ENCODE measurements at places on chromosomes 3 and 15.

- H3K4me1 ChIP-seq, result no peaks in the 10 kb centered on the region
- no peak overlapping the region for H3K27ac ChIP-seq
- DNase-seq, result no peak
- H3K36me3 ChIP-seq, result peaks cover 7% of the 10 kb centered on the region
- H3K27me3 ChIP-seq, result peaks cover 4% of the 10 kb centered on the region
- no peak overlapping the region for H3K4me3 ChIP-seq
Measured at GRCh38 chr15:59208613-59209249, 2.1 kb downstream of the LDHAL6B start.

GRCh38 chr3:107942951-107943749 is 147.7 kb downstream of the CD47 start:
- DNase-seq, result no peak
- no peaks in the 10 kb centered on the region for H3K36me3 ChIP-seq
- no peak overlapping the region for H3K27ac ChIP-seq
- H3K4me1 ChIP-seq, result peaks cover 20% of the 10 kb centered on the region

- H3K4me3 ChIP-seq, result no peak overlapping the region
- peaks cover 16% of the 10 kb centered on the region for H3K4me1 ChIP-seq
- H3K36me3 ChIP-seq, result no peaks in the 10 kb centered on the region
- H3K27ac ChIP-seq, result no peak overlapping the region
Measured at GRCh38 chr3:61564395-61565059, 3.2 kb downstream of the PTPRG start.

DNA sequence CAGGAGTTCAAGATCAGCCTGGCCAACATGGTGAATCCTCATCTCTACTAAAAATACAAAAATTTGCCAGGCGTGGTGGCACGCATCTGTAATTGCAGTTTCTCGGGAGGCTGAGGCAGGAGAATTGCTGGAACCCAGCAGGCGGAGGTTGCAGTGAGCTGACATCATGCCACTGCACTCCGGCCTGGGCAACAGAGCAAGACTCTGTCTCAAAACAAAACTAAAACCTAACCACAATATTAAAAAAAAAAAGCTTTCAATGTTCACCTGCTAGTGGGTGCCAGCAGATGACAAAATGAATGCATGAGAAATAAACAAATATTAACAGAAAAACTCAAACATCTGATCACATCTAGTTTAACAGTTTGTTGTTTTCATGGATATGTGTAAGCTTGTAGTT is 9.0 kb downstream of the SLC24A1 start:
- peaks cover 14% of the 10 kb centered on the region for H3K4me1 ChIP-seq
- no peak overlapping the region for H3K4me3 ChIP-seq
- no peaks in the 10 kb centered on the region for H3K27me3 ChIP-seq
- no peak overlapping the region for H3K27ac ChIP-seq

GRCh38 chr3:117873249-117873600 is 1161.4 kb downstream of the IGSF11 start:
- H3K4me3 ChIP-seq, result no peak overlapping the region
- H3K36me3 ChIP-seq, result no peaks in the 10 kb centered on the region
- no peak for DNase-seq

GRCh38 chr3:37324131-37324530 is 149.7 kb upstream of the LRRFIP2 start:
- peaks cover 15% of the 10 kb centered on the region for H3K4me1 ChIP-seq
- no peaks in the 10 kb centered on the region for H3K27me3 ChIP-seq
- DNase-seq, result no peak
- H3K36me3 ChIP-seq, result peaks cover 65% of the 10 kb centered on the region
- no peak overlapping the region for H3K4me3 ChIP-seq
- H3K27ac ChIP-seq, result peak overlapping the region; percentile 57

GRCh38 chr3:71944482-71945065 is 159.6 kb upstream of the PROK2 start:
- no peaks in the 10 kb centered on the region for H3K27me3 ChIP-seq
- H3K4me3 ChIP-seq, result no peak overlapping the region
- DNase-seq, result no peak
- peaks cover 2% of the 10 kb centered on the region for H3K4me1 ChIP-seq
- no peaks in the 10 kb centered on the region for H3K36me3 ChIP-seq

- H3K4me3 ChIP-seq, result no peak overlapping the region
- no peak overlapping the region for H3K27ac ChIP-seq
- peaks cover 3% of the 10 kb centered on the region for H3K4me1 ChIP-seq
- no peaks in the 10 kb centered on the region for H3K36me3 ChIP-seq
- H3K27me3 ChIP-seq, result no peaks in the 10 kb centered on the region
Measured at GRCh38 chr3:72031581-72031980, 246.6 kb upstream of the PROK2 start.

DNA sequence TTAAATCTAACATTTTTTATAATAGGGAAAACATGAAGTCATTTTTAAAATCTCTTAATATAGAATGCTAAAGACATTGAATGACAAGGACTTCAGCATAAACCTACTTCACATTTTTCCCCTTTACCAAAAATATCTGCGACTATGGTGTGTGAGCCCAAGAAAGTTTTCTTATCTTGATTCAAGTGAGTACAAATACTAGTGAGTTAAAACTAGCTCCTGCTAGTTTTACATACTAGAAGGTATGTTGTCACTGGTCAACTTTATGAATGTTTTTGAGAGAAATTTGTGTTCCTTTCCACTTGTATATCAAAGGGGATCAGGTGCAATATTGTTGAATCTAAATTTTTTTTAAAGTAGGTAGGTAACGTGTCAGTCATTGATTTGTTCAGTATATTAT is 152.4 kb upstream of the CGNL1 start:
- no peaks in the 10 kb centered on the region for H3K36me3 ChIP-seq
- DNase-seq, result no peak
- no peak overlapping the region for H3K4me3 ChIP-seq
- H3K27ac ChIP-seq, result no peak overlapping the region

GRCh38 chr3:29348316-29348715 is 67.4 kb downstream of the RBMS3 start:
- H3K27me3 ChIP-seq, result peaks cover 4% of the 10 kb centered on the region
- no peak overlapping the region for H3K27ac ChIP-seq
- H3K4me1 ChIP-seq, result no peaks in the 10 kb centered on the region
- H3K36me3 ChIP-seq, result no peaks in the 10 kb centered on the region
- H3K4me3 ChIP-seq, result no peak overlapping the region

DNA sequence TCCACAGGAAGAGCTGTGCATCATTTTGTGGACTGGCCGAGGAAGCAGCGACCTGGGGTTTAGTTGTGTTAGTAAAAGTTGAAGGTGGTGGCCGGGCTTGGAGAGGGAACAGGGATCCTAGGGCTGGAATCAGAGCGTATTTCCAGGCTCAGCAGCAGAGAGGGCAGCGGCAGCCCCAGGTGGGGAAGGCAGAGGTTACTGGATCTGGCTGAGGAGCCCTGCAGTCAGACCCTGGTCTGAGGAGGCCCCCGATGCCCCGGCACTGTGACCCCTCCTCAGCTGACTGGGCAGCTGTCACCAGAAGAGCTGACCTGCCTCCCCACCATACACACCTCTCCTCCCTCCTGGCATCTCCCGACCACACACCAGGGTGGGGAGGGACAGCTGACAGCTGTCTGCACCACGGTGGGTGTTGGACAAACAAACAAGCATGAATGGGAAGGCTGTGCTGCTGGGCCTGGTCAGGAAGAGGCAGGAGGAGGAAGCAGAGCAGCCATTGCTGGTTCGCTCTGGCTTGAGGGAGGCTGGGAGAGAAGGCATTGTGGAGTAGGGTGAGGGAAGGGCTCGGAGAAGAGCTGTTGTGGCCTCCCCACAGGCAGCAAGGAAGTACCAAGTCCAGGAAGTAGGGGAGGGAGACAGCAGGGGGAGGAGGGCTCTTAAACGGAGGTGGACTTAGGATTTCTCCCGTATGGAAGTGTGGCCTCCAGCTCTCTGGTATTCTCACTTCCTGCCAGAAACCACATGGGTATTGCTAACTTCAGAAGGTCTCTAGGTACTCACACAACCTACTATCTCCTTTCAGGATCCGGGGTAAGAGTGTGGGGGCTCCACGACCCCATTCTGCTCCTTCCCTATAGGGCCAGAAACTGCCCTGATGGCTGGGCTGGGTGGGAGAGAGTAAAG is 49.5 kb upstream of the HACD2 start:
- no peak overlapping the region for H3K27ac ChIP-seq
- no peak for DNase-seq
- H3K36me3 ChIP-seq, result peaks cover 7% of the 10 kb centered on the region
- H3K4me3 ChIP-seq, result no peak overlapping the region

DNA sequence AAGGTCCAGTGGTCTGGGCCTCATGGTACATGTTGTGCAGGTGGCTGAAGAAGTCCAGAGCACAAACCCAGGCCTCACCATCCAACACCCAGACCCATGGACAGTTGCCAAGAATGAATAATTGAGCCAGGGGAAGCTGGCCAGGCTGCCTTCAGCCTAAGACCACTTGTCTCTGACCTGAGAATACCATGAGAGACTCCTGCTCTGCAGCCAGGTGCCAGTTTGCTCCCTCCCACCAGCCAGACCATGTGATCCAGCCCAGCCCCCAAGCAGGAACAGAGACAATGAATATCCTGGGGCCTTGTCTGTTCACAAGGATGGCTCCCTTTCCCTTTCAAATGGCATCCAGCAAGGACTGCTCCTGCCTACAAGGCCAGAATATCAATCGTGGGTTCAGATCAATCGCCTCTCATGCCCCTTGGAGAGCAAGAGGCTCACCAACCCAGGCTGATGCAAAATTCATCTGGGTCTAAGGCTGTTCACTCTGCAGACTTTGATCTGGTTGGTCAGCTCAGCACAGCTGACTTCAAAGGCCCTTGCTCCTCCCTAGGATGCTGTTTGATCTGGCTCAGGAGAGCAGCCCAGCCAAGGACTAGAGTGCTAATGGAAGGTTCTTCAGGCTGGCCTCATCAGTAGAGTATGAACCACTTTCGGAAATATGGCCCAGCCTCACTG is 13.4 kb downstream of the TRAIP start:
- DNase-seq, result no peak
- no peak overlapping the region for H3K4me3 ChIP-seq
- H3K27me3 ChIP-seq, result no peaks in the 10 kb centered on the region
- peaks cover 12% of the 10 kb centered on the region for H3K36me3 ChIP-seq

Data from activated naive CD8-positive, alpha-beta T cell treated with anti-CD3 and anti-CD28 coated beads for 36 hours (primary cell).